ENCODE measurements at places on chromosomes 7 and 10. TPM values are rescaled to one million over a fixed set of nuclear protein-coding genes. Genes with fewer than 3 reads are reported as not detected.

DNA sequence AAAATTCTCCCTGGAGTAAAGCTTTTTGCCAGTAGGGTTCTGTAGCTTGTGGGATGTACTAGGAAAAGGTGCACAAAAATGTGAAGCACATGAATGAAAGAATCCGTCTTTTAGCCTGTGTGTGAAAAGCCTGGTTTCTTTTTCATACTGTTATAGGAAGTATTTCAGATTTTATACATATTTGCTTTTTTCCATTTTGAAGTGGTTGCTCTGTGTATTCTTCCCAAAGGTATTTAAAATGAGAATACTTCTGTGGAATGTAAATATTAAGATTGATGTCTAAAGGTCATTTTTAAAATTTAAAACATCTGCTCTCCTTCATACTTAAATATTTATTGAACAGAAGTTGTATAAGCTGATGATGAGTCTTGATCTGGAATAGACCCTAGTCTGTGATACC is 96.8 kb downstream of the CDK14 start:
- H3K4me1 ChIP-seq = peaks cover 12% of the 10 kb centered on the region
- H3K27ac ChIP-seq = no peak overlapping the region
- no peak overlapping the region for H3K4me3 ChIP-seq
- no peaks in the 10 kb centered on the region for H3K27me3 ChIP-seq

THSD7A gene
- total RNA-seq = not detected

FAM20C gene
- 64.1 TPM for total RNA-seq

GRCh38 chr7:30116771-30117170 is 18.0 kb upstream of the MTURN start:
- peak; percentile 91 for DNase-seq
- peak overlapping the region; percentile 63 for H3K27ac ChIP-seq
- H3K4me3 ChIP-seq = peak overlapping the region; percentile 29
- no peaks in the 10 kb centered on the region for H3K36me3 ChIP-seq
- H3K27me3 ChIP-seq = no peaks in the 10 kb centered on the region

DNA sequence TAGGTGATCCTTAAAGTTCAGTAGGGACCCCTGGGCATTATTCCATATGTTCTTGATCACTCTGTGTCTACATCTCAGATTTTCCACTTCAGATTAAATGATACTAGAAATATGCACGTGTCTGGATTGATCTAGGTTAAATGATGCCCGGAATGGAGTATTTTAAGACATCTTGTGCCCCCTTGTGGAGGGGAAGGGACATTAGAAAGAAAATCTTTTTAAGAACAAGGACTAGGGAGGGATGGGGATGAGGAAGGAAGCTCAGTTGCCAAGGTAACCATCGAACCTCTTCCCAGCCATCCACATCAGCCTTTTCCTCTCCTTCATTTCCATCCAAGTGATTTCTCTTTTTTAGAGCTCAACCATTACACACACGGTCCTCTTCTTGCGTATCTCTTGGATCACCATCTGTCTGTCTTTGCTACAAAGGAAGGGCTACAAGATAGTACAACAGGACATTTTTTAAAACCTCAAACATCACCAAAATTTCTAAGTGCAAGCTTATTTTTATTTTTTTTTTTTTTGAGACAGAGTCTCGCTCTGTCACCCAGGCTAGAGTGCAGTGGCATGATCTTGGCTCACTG is 40.5 kb downstream of the PRSS2 start:
- H3K27ac ChIP-seq = no peak overlapping the region
- peak; percentile 71 for DNase-seq
- peaks cover 17% of the 10 kb centered on the region for H3K27me3 ChIP-seq
- H3K36me3 ChIP-seq = no peaks in the 10 kb centered on the region
- H3K4me3 ChIP-seq = no peak overlapping the region

PIP gene
- not detected for total RNA-seq

All from GM23248 (cell line).